ENCODE measurements at places on chromosomes 6 and 20.

- DNase-seq = no peak
- H3K36me3 ChIP-seq = no peaks in the 10 kb centered on the region
- H3K4me1 ChIP-seq = no peaks in the 10 kb centered on the region
- H3K27me3 ChIP-seq = peaks cover 2% of the 10 kb centered on the region
Observed at GRCh38 chr6:139654888-139655782, 280.7 kb upstream of the CITED2 start.

GRCh38 chr20:63978319-63979228 lies 868 bp downstream of the SAMD10 start:
- peak overlapping the region; percentile 77 for H3K4me3 ChIP-seq
- DNase-seq = peak; percentile 56
- peak overlapping the region; percentile 91 for H3K27ac ChIP-seq
- no peaks in the 10 kb centered on the region for H3K27me3 ChIP-seq
- H3K4me1 ChIP-seq = peaks cover 64% of the 10 kb centered on the region

DNA sequence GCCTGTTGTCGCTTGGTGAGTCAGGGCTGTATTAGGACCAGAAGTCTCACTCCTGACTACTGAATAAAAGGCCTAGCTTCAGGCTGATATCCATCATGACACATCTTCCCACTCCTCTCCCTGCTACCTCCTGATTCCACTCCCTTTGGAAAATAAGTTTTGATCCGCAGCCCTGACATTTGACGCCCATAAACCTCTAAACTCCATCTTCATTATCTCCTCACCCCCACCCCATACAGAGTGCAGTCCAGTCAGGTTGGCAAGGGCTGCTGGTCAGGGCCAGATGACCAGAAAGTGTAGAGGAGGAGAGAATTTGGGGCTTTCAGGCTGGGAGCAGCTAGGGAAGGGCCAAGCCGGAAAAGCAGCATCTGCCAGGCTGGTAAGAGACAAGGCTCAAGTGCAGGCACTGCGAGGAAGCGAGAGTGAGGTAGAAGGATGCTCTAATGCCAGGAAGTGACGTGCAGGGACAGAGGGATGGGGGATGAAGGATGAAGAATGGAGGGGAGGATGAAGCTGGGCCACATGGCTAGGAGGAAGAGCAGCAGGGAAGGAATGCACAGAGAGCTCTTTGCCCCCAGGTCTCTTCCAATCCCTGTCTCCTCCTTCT lies 1.2 kb downstream of the GGT7 start:
- peaks cover 50% of the 10 kb centered on the region for H3K4me1 ChIP-seq
- peak overlapping the region; percentile 13 for H3K27ac ChIP-seq
- no peak for DNase-seq
- peak overlapping the region; percentile 71 for H3K4me3 ChIP-seq

DNA sequence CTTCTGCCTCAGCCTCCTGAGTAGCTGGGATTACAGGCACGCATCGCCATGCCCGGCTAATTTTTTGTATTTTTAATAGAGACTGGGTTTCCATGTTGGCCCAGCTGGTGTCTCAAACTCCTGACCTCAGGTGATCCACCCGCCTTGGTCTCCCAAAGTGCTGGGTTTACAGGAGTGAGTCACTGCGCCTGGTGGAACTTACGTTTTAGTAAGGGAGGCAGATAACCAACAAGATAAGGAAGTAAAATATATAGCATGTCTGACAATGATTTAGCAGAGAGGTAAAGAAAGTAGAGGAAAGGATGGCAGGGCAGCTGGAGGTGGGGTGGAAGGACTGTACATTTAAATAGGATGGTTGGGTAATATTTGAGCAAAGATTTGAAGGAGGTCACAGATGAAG lies 12.8 kb upstream of the MYMX start:
- no peaks in the 10 kb centered on the region for H3K4me1 ChIP-seq
- no peaks in the 10 kb centered on the region for H3K36me3 ChIP-seq
- peaks cover 14% of the 10 kb centered on the region for H3K27me3 ChIP-seq
- H3K4me3 ChIP-seq = no peak overlapping the region

GRCh38 chr20:48490961-48491831 lies 336.6 kb downstream of the PREX1 start:
- no peaks in the 10 kb centered on the region for H3K4me1 ChIP-seq
- H3K27me3 ChIP-seq = peaks cover 2% of the 10 kb centered on the region
- H3K27ac ChIP-seq = no peak overlapping the region

DNA sequence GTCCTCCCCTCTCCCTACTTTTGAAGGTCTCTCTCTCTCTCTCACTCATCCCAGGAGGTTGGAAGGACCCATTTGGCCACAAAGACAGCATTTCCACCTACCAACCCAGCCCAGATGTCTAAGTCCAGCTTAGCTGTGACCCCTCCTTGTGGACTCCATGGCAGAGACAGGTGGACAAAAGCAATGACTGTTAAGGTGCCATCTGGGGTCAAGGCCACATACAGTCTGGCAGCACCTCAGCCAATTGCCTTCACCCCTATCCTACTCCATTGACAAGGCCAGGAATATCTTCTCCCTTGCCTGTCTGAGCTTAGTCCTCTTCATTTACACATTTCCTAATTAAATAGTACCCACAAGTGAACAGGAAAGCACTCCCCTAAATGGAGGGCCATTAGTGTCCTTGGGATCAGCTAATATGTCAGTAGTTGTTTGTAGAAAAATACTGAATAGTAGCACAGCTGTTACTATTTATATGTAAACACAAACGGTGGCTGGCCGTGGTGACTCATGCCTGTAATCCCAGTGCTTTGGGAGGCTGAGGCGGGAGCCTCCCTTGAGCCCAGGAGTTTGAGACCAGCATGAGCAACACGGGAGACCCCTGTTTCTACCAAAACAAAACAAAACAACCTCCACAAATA lies 28.8 kb downstream of the GCM1 start:
- H3K27ac ChIP-seq = no peak overlapping the region
- peaks cover 4% of the 10 kb centered on the region for H3K27me3 ChIP-seq
- DNase-seq = no peak
- no peaks in the 10 kb centered on the region for H3K4me1 ChIP-seq

GRCh38 chr6:106476331-106477105 lies 116.0 kb downstream of the CRYBG1 start:
- H3K36me3 ChIP-seq = no peaks in the 10 kb centered on the region
- DNase-seq = no peak
- H3K4me1 ChIP-seq = peaks cover 8% of the 10 kb centered on the region
- no peaks in the 10 kb centered on the region for H3K27me3 ChIP-seq
- no peak overlapping the region for H3K4me3 ChIP-seq

DNA sequence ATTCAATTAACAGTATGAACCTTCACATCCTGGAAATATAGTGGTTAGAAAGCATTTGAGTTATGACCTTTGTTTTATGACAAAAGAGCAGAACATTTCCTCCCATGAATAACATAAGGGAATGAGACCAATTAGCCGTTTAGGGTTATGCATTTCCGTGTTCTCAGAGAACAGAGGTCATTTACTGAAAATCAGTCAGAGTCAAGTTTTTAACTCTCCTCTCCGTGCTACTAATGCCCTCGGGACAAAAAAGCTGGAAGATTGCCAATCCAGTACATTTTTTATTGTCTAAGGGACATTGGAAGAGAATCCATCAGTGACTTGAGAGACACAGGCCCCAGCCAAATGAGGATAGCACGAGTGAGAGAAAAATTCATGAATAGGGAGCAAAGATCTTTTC lies 632.7 kb downstream of the RFPL4B start:
- no peaks in the 10 kb centered on the region for H3K27me3 ChIP-seq
- H3K4me1 ChIP-seq = no peaks in the 10 kb centered on the region
- no peak for DNase-seq

GRCh38 chr6:154558984-154559383 lies 48.5 kb upstream of the CNKSR3 start:
- no peaks in the 10 kb centered on the region for H3K36me3 ChIP-seq
- no peaks in the 10 kb centered on the region for H3K4me1 ChIP-seq
- no peak overlapping the region for H3K27ac ChIP-seq
- H3K4me3 ChIP-seq = no peak overlapping the region
- no peak for DNase-seq

GRCh38 chr6:91081452-91082067 lies 494.7 kb upstream of the MAP3K7 start:
- H3K27me3 ChIP-seq = no peaks in the 10 kb centered on the region
- DNase-seq = peak; percentile 12
- H3K4me3 ChIP-seq = no peak overlapping the region
- no peaks in the 10 kb centered on the region for H3K4me1 ChIP-seq

GRCh38 chr6:16562498-16562897 lies 198.8 kb downstream of the ATXN1 start:
- H3K36me3 ChIP-seq = no peaks in the 10 kb centered on the region
- no peak for DNase-seq
- H3K4me1 ChIP-seq = no peaks in the 10 kb centered on the region
- H3K27me3 ChIP-seq = no peaks in the 10 kb centered on the region
- H3K27ac ChIP-seq = no peak overlapping the region

- H3K4me1 ChIP-seq = no peaks in the 10 kb centered on the region
- H3K4me3 ChIP-seq = no peak overlapping the region
- H3K27ac ChIP-seq = no peak overlapping the region
- H3K36me3 ChIP-seq = peaks cover 2% of the 10 kb centered on the region
- no peak for DNase-seq
Observed at GRCh38 chr20:32807706-32808105, 12.0 kb upstream of the MAPRE1 start.

DNA sequence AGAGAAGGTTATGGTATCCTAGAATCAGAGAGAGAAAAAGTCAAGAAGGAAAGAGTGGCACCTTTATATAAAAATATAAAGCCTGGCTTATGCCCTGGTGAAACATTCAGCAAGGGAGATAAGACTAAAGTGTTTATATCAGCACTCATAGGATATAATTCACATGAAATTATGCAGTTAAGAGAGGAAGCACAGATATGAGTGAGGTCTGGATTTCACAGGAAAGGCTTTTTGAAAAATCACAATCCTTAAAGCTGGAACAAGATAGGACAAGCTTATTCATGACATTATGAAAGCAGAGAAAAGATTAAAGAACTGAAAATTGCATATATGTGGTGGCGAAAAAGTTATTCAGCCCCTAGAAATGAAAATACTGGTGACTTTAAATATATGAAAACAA lies 181.2 kb upstream of the FLRT3 start:
- no peak overlapping the region for H3K4me3 ChIP-seq
- no peaks in the 10 kb centered on the region for H3K27me3 ChIP-seq
- no peak overlapping the region for H3K27ac ChIP-seq
- no peaks in the 10 kb centered on the region for H3K36me3 ChIP-seq

- H3K4me1 ChIP-seq = peaks cover 68% of the 10 kb centered on the region
- H3K36me3 ChIP-seq = peaks cover 14% of the 10 kb centered on the region
- H3K4me3 ChIP-seq = peak overlapping the region; percentile 20
- peak; percentile 35 for DNase-seq
Observed at GRCh38 chr6:136761227-136761922, 30.9 kb downstream of the MAP3K5 start.

- H3K4me1 ChIP-seq = peaks cover 4% of the 10 kb centered on the region
- H3K4me3 ChIP-seq = no peak overlapping the region
- no peak overlapping the region for H3K27ac ChIP-seq
- peaks cover 27% of the 10 kb centered on the region for H3K27me3 ChIP-seq
- DNase-seq = no peak
Observed at GRCh38 chr6:29656157-29656556, 735 bp upstream of the MOG start.

GRCh38 chr6:71403422-71404134 lies 115.0 kb downstream of the OGFRL1 start:
- no peak for DNase-seq
- H3K27ac ChIP-seq = no peak overlapping the region
- peaks cover 15% of the 10 kb centered on the region for H3K27me3 ChIP-seq
- H3K36me3 ChIP-seq = no peaks in the 10 kb centered on the region
- H3K4me3 ChIP-seq = no peak overlapping the region
- no peaks in the 10 kb centered on the region for H3K4me1 ChIP-seq

DNA sequence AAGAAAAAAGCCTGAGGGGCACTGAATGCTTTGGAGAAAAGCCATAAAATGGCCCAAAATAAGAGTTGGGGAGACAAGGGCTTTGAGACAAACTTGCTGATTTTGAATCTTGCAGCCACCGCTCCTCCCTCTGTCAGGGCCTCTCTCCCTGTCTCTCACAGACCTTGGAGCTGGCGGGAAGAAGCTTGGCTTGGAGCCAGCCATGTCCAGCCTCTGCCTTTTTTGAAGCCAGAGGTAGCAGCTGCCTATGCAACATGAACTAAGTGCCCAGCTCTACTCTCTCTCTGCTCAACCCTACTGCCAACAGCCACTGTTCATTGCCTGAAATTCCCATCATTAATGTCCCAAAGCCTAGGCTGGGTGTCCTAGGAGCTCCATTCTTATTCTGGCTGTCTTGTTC lies 63.7 kb upstream of the CTNNBL1 start:
- no peak overlapping the region for H3K4me3 ChIP-seq
- peaks cover 27% of the 10 kb centered on the region for H3K27me3 ChIP-seq
- DNase-seq = no peak
- no peaks in the 10 kb centered on the region for H3K4me1 ChIP-seq
- no peaks in the 10 kb centered on the region for H3K36me3 ChIP-seq
- no peak overlapping the region for H3K27ac ChIP-seq

- H3K4me1 ChIP-seq = peaks cover 1% of the 10 kb centered on the region
- peaks cover 16% of the 10 kb centered on the region for H3K36me3 ChIP-seq
- DNase-seq = no peak
- no peaks in the 10 kb centered on the region for H3K27me3 ChIP-seq
Observed at GRCh38 chr6:4864519-4864918, 88.3 kb downstream of the CDYL start.

DNA sequence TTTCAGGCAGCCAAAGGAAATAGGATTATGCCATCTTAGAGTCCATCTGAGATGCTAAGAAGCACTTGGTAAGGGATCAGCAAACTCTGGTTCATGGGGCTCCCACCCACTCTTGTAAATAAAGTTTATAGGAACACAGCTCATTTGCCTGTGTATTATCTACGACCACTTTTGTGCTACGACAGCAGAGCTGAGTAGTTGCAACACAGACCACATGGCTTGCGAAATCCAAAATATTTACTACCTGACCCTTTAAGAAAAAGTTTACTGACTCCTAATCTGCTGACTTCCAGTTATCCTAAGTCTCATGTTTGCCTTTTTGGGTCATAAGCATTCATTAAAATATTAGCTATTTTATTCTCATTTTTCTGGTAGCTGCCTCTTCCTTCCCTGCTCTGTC lies 859.0 kb downstream of the QKI start:
- H3K36me3 ChIP-seq = no peaks in the 10 kb centered on the region
- no peaks in the 10 kb centered on the region for H3K4me1 ChIP-seq
- H3K4me3 ChIP-seq = no peak overlapping the region

DNA sequence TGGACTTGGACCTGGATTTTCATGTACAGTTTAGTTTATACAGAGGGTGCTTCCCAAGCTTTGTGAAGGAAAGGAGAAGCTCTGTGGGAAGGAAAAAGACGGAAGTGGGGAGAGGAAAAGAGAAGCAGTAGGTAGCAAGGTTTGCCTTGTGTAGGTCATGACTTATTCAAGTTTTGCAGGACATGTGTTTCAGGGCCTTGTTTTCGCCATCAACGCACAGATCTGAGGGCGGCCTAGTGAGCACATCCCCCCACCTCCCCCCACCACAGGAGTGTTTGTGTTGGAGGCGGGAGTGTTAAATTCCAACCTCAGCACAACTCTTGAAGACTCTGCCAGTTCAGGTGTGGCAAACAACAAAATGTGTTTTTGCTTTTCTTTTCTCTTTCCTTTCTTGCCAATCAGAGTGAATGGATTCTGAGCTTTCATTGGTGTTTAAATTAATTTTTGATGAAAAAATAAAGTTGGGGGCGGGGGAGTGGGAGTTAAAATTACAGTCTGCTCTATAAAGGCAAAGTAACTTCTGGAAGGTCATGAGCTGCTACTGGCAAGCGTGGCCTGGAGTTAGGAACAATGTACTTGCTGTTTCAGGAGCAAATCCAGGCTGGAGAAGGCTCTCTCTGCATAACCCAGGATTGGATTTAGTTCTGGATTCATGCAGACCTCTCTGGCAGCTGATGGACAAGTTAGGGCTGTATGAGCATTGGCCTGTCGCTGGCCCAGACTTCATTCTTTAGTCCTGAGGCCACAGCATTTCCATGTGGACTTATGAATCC lies 338.5 kb downstream of the CD83 start:
- H3K27me3 ChIP-seq = no peaks in the 10 kb centered on the region
- DNase-seq = no peak
